GOT3 (cell line): ENCODE measurements at places on chromosomes 1 and 21.

- DNase-seq: no peak
Measured at GRCh38 chr1:42847111-42847595, 740 bp downstream of the ZNF691 start.

DNA sequence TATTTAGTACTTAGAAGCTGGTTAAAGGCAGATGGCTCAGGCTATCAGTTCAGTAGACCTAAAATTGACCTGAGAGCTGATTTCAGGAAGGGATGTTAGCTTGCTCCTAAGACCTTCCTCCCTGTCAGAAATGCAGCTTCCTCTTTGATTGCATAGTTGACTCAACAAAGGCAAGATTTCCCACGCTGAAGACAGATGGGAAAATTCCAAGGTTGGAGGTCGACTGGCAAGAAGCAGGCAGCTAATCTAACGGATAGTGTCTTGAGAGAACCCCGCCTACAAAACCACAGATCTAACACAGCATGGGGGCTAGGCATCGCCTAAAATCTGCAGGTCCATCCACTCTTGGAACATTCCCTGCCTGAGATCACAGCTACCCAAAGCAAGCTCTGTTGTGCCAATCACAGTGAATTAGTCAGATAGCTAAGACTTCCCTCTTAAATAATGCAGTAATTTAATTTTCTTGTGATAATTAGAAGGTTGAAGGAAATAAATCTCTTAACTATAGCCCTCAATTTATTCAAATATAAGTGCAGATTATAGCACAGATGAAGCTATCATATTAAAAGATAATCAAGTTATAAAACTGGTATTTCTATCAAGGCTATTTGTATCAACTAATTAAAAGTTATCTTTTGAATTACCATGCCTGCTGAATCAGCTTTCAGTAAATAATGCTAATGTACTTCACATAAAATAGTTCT is 357.8 kb upstream of the SGIP1 start:
- DNase-seq: no peak

DNA sequence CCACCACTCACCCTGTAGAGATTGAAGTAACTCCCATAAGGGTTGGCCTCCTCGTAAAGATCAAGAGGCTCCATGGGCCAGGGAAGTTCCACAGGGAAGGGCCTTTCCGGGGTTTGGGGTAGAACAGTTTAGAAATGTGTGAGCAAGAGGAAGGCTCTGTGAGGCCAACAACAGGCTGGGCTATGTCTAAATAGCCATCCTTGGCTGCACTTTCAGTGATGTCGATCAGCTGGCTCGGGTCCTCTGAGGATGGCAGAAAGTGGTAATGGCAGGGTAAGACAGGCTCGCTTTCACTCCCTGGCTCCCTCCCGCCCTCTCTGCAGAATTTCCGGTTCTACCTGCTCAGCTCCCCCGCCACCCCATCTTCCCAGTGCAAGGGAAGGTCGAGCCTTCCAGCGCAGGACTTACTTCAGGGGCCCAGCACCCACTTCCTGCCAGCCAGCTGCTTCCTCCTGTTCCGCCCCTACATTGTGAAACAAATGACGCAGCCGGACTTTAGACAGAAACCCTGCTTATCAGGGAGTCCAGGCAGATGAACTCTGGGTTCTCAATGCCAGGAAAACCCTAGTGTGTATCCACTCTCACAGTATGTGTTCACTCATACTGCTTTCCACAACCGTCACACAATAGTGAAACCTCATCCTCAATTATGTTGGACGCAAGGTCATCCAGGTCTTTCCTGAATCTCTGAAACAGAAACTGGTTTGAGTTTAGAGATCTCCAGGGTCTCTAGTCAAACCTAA is 7.3 kb downstream of the F11R start:
- no peak for DNase-seq

- DNase-seq: no peak
Measured at GRCh38 chr1:223177681-223178080, 34.6 kb upstream of the TLR5 start.

GRCh38 chr1:7893529-7894180 is 40.8 kb upstream of the UTS2 start:
- DNase-seq: peak; percentile 52

- no peak for DNase-seq
Measured at GRCh38 chr1:89065079-89065868, at the start of gene GBP1. Gene GBP1 (minus strand): TSS chr1:89065208. CDS start chr1:89063234, 1,974 bp downstream.
